ENCODE measurements at places on chromosomes 16 and 17.

GRCh38 chr17:65166787-65167186 is 29.6 kb downstream of the RGS9 start:
- no peak for DNase-seq

GRCh38 chr17:56594320-56595107 is 1.0 kb downstream of the NOG start:
- DNase-seq: no peak

- DNase-seq: no peak
Measured at GRCh38 chr17:73693071-73693470, 48.8 kb upstream of the SDK2 start.

GRCh38 chr16:79175286-79176057 is 425.1 kb downstream of the MAF start:
- no peak for DNase-seq

DNA sequence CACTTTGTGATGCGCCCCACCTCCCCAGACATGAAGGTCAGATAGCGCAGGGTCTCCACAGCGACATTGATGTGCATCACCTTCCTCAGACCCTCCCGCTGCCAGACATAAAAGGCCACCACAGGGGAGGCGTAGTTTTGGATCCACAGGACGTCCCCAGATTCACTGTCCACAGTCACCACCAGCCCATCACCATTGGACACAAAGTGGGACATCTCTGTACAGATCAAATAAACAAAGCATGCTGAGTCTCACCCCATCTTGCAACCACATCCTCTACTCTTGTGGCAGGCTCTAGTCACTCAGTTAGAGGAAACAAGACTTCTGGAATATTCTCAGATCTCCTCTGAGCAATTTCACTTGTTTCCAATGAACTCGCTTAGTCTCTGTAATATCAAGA is 46.3 kb upstream of the ICAM2 start:
- no peak for DNase-seq

- DNase-seq: no peak
Measured at GRCh38 chr17:48104440-48104839, 3.1 kb upstream of the SNX11 start.

GRCh38 chr16:31001507-31002249 is 8.8 kb downstream of the STX1B start:
- no peak for DNase-seq

- peak; percentile 85 for DNase-seq
Measured at GRCh38 chr16:27202923-27203506, 311 bp upstream of the KDM8 start.

DNA sequence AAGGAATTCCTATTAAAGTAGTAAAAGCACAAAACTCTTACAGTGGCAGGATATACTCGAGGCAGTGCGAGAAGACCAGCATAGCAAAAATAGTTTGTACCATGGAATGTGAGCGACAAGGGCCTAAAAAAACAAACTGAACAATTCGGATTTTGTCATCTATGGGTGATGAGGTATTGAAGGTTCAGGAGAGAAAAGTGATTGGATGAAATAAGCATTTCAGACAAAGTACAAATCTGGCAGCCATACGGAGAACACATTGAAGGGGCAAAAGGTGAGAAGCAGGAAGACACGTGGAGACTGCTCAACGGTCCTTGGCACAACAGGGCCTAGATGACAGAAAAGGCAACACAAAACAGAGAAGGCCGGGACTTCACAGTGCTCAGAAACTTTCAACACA is 22.5 kb downstream of the MYH10 start:
- DNase-seq: no peak

GRCh38 chr17:19726631-19727376 is 10.4 kb upstream of the SLC47A2 start:
- no peak for DNase-seq

DNA sequence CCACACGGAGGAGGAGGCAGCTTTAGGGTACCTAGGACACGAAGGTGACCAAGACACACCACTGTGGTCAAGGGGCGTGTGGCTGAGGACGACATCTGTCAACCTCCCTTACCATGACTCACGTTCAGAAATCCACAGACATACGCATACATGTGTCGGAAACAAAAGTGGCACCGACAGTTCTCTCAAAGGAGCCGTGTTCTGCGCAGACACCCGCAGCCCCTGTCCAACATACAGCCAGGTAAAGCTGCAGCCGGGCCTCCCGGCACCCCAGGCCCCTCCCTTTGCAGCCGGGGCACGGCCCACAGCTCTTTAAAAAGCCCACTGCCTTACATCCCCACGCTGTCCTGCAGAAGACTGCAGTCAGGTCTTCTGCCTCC is 40.5 kb upstream of the KLHDC4 start:
- peak; percentile 30 for DNase-seq

- DNase-seq: no peak
Measured at GRCh38 chr17:57946798-57947358, 8.3 kb downstream of the CUEDC1 start.

DNA sequence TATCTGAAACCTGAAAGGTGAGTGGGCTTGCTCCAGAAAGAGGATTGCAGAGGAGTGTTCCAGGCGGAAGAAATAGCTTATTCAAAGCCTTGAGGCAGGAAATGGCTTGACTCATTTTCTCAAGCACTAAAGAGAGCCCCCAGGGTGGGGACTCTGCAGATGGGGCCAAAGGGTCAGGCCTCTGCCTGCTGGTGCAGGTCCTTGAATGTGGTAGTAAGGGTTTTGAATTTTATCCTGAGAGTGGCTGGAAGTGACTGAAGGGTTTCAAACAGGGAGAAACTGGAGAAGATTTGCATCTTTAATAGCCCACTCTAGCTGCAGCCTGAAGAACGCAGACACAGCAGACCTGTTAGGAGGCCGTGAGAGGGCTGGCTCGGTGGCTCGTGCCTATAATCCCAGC is 144.4 kb downstream of the CCT6B start:
- DNase-seq: no peak

All from stimulated activated CD4-positive, alpha-beta T cell treated with anti-CD3 and anti-CD28 coated beads, Interleukin-4, amount 100 ng/mL, for 48 hours (primary cell).